ENCODE measurements at places on chromosomes 11 and 22. TPM values are rescaled to one million over a fixed set of nuclear protein-coding genes. Genes with fewer than 3 reads are reported as not detected.

DNA sequence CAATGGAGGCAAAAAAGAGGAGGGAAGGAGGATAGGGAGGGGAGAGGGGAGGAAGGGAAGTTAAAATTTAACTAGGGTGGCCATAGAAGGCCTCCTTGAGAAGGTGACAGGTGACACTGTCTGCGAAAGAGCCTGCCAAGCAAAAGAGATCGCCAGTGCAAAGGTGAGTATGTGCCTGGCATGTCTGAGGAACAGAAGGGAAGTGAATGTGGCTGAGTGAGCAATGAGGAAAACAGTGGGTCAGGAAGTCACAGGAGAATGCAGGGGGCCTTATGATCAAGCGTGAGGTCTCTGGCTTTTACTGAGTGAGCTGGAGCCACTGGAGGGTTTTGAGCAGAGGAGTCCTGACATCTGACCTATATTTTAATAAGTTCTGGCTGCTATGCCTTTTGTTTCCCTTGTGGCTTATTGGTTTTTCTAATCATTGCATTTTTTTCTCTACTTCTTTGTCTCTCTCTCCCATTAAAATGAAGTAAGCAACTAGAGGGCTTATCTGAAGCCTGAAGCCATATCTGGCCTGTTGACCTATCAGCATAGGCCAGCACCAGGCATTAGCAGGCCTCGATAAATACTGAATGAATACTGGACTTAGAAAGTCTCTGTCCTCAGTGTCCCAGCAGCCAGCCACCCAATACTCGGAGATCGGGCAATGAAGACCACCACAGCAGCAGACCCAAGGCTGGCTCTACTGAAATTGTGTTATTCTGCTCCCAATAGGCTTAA lies 5.6 kb downstream of the AP1B1 start:
- DNase-seq: no peak

Gene RIC3
- 42.4 TPM for total RNA-seq

DNA sequence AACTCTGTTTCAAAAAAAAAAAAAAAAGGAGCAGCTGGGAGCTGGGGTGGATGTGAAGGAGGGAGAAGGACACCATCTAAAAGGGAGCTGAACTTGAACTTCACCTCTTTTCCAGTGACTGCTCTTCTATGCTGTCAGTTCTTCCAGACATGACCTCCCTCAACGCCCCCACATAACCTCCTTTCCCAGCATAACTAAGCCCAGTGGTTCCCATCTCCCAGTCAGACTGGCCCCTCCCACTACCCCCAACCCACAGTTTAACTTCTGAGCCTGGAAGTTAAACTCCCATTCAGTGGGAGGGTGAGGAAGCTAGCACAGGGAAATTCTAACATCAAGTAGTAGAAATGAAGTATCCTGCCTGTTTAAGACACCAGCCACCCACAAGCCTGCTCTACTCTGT lies 1.8 kb downstream of the ARHGAP1 start:
- DNase-seq: no peak

DNA sequence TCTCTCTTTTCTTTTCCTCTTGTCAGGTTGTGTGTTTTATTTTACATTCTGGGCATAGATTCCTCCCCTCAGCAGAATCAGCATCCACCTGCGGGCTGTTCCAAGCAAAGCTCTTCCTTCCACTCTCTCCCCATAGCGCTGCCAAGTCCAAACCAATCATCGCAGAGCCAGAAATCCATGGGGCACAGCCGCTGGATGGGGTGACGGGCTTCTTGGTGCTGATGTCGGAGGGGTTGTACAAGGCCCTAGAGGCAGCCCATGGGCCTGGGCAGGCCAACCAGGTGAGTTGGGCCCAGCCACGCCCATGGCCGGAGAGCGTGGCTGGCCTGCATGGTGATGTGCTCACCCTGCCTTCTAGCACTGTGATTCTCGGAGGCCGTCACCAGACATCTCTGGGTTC lies 22.1 kb downstream of the TAB1 start:
- no peak for DNase-seq

- DNase-seq: no peak
Observed at GRCh38 chr11:67465189-67465510, 3.9 kb downstream of the TMEM134 start.

- DNase-seq: no peak
Observed at GRCh38 chr11:30583476-30584280, 2.5 kb downstream of the MPPED2 start.

DNA sequence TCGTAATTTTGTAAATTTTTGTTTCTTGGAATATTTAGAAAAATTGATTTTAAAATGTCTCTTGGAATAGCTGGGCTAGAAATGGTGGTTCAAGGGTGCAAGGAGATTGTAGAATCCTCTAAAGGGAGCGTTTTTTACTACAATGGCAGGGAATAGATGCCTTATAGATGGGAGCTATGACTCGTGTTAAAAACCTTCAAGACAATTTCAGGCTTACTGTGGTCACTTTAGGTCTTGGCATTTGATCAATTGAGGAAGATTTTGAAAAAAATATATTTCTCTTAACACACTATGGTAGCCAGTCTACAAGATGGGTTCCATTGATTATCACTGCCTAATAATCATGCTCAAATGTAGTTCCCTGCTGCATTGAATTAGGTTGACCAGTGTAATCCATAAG lies 25.0 kb downstream of the METTL15 start:
- no peak for DNase-seq

- no peak for DNase-seq
Observed at GRCh38 chr22:19434401-19434800, 2.1 kb downstream of the MRPL40 start.

Gene LARGE2
- total RNA-seq: 0.41 TPM

- no peak for DNase-seq
Observed at GRCh38 chr11:130070846-130071200, 1.1 kb downstream of the APLP2 start.

Gene SSTR3
- total RNA-seq: 0.41 TPM

DNA sequence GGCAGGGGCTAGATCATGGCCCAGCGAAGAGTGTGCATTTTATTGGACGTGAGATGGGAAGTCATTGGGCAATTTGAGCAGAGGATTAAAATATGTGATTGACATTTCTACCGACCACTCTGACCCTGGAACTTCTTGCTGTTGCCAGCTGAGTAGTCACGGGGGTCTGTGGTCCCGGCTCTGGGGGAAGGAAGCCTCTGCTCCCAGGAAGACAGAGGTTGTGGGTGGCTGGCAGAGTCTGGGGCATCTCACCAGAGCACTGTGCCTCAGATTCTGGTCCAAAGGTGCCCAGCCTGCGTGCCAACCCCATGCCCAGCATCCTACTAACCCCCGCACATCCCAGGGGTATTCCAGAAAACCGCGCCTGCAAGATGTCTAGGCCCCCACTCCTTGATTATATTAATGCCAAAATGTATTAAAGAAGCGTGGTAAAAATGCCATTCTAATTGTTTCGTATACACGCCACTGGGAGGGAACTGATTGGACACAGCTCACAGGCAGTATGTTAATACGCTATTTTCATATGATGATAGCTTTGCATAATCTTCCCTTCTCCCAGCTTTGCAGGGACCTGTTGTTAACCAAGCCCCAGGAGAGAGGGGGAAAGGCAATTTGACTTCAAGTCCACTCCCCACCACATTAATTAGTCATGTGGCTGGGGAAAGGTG lies 25.3 kb upstream of the LMO1 start:
- DNase-seq: no peak

- DNase-seq: no peak
Observed at GRCh38 chr11:36565031-36565610, 2.7 kb upstream of the RAG1 start.

Gene TYR
- not detected for total RNA-seq

- no peak for DNase-seq
Observed at GRCh38 chr22:17117890-17118289, 3.3 kb downstream of the TMEM121B start.

Measured in frontal cortex (tissue), 4 donors.